ENCODE measurements at places on chromosomes 6 and 20.

DNA sequence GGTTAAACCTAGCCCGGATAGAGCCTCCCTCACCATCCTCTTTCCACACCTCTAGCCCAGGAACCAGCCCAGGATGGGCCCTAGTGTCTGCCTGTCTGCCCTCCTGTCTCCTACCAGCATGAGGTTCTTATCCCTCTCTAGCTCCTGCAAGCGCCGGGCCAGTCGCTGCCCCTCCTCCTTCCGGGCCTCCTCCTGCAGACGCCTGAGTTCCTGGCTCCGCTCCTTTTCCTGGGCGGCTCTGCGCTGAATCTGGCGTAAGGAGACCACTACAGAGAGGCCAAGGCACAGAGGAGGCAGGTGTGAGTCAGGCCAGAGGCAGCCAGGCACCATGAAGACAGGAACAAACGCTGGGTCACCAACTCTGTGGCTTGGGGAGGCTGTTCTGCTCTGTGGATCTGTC is 4.3 kb upstream of the PSORS1C2 start:
- DNase-seq = no peak

- no peak for DNase-seq
Observed at GRCh38 chr20:432208-432607, 24.1 kb downstream of the RBCK1 start.

- DNase-seq = no peak
Observed at GRCh38 chr6:42332916-42333315, 115.3 kb upstream of the MRPS10 start.

DNA sequence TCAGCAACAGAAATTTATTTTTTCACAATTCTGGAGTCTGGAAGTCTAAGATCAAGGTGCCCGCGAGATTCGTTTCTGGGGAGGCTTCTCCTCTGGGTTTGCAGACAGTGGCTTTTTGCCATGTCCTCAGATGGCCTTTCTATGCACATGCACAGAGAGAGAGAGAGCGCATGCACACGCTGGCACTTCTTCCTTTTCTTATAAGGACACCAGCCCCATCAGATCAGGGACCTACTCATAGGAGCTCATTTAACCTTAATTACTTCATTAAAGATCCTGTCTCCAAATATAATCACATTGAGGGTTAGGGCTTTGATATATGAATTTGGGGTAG is 260.7 kb upstream of the PLCB4 start:
- DNase-seq = no peak

GRCh38 chr20:17782768-17783167 is 83.0 kb downstream of the BANF2 start:
- no peak for DNase-seq

GRCh38 chr6:159008656-159009288 is 8.8 kb upstream of the RSPH3 start:
- no peak for DNase-seq
